ENCODE measurements at places on chromosomes 6 and 20.

- no peak for DNase-seq
These were observed 30.7 kb downstream of the MGME1 start for GRCh38 chr20:17999566-17999965.

GRCh38 chr6:121999456-122000065 lies 399.9 kb upstream of the HSF2 start:
- no peak for DNase-seq

GRCh38 chr6:4180652-4181255 lies 45.4 kb upstream of the ECI2 start:
- peak; percentile 57 for DNase-seq

GRCh38 chr6:33853736-33854135 lies 49.9 kb upstream of the MLN start:
- DNase-seq: no peak

- peak; percentile 84 for DNase-seq
These were observed 268.9 kb downstream of the CDH4 start for GRCh38 chr20:61520893-61521460.

- DNase-seq: no peak
These were observed 144.1 kb upstream of the PTCHD4 start for GRCh38 chr6:48255094-48255493.

GRCh38 chr6:28729501-28730402 lies 194.0 kb downstream of the TRIM27 start:
- DNase-seq: no peak

GRCh38 chr6:54706391-54706790 lies 140.2 kb upstream of the FAM83B start:
- no peak for DNase-seq

- DNase-seq: no peak
These were observed 26.3 kb downstream of the PRDM1 start for GRCh38 chr6:106112433-106112832.

DNA sequence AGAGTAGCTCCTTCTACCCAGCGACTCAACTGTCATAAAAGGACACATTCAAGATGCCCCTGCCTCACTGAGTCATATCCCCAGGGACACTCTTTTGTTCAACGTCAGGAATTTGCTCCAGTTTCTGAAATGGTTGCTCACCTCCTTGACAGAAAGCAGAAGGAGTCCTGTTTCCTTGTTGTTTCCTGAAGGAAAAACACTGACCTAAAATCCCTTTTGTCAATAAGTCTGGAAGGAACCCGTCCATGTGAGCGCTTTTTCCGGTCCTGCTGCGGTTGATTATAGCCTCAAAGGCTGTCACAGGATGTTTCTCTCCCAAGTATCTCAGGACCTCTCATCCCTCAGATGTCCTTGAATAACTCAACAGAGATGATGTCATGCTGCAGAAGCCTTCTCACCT lies 113.6 kb upstream of the PLEKHG1 start:
- peak; percentile 23 for DNase-seq

DNA sequence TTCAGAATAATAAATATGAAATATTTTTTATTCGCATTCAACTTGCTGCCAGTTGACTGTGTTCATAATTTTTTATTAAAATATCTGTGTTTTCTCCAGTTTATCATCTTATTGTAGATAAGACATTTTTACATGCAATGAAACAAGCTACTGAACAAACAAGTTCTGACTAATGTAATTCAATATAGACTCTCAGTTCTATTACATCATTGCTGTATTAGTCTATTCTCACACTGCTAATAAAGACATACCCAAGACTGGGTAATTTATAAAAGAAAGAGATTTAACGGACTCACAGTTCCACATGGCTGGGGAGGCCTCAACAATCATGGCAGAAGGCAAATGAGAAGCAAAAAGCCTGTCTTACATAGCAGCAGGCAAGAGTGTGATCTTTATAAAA lies 1357.7 kb upstream of the CITED2 start:
- no peak for DNase-seq

- peak; percentile 83 for DNase-seq
These were observed 60.0 kb downstream of the PRL start for GRCh38 chr6:22236626-22237414.

- DNase-seq: no peak
These were observed 70.5 kb downstream of the PHF20 start for GRCh38 chr20:35842361-35842760.

GRCh38 chr20:22430154-22430745 lies 154.1 kb downstream of the FOXA2 start:
- peak; percentile 66 for DNase-seq

- peak; percentile 80 for DNase-seq
These were observed 109.3 kb downstream of the GPX5 start for GRCh38 chr6:28634761-28635546.

DNA sequence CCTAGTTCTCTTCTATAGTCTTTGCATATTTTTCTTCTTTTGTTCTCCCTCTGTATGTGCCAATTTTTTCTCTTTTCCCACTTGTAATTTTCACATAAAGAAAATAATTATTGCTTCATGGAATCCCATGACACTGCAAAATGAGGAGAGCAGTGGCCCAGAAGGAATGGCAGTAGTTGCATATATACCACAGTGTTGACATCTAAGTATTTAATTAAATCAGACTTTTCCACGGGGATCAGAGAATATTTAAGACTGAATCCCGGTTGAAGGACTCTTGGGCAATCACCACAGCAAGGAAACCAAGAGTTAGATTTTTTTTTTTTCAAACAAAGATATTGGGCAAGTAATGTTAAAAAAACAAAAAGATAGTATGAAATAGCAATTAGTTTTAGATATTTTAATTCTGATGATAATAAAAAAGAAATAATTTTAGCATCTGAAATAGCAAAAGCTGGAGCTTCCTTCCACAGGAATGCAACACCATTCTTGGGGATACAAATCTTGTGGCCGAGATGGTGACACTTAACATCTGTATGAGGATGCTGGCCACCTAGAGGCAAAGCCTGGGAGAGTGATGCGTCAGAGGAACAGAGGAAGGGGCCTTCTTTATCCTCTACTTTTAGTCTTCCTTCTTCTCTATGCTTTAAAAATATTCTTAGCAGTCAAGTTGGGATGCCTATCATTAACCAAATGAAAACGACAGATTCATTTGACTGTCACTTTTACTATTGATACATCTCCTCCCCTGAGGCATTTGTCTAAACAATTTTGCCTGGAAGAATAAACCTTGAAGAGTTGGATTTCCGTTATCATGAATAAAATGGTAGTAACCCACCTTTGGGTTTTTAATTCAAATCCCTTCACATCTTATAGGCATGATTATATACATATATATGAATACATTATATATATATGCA lies 356.2 kb downstream of the GJA1 start:
- peak; percentile 9 for DNase-seq

GRCh38 chr6:36928547-36928918 lies 26.0 kb upstream of the PI16 start:
- no peak for DNase-seq

DNA sequence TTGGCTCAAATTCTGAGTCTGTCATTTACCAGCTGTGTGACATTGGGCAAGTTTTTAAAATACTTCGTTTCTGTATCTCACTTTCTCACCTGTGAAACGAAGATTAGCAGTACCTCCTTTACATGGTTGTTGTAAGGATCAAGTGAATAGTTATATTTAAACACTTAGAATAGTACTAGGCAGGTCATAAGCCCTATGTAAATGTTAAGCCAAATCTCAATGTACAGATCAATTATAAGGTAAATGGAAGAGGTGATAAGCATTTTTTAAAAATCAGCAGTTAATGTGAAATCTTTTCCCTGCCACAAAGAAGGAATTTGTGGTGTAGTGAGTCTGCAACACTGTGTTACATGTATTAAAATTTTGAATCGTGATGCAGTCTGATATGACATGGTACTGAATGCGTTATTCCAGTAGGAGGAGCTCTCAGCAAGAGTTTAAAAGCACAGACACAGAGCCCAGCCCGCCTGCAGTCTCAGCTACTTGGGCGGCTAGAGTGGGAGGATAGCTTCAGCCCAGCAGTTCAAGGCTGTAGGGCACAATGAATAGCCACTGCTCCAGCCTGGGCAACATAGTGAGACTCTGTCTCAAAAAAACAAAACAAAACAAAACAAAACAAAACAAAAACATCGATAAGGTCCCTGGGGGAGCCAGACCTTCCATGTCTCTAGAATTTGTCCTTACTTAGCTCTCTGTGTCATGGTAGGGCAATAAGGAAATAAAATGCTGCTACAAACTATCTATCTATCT lies 46.0 kb downstream of the GTF2H5 start:
- DNase-seq: peak; percentile 74

GRCh38 chr6:163751032-163751525 lies 336.6 kb downstream of the QKI start:
- no peak for DNase-seq

DNA sequence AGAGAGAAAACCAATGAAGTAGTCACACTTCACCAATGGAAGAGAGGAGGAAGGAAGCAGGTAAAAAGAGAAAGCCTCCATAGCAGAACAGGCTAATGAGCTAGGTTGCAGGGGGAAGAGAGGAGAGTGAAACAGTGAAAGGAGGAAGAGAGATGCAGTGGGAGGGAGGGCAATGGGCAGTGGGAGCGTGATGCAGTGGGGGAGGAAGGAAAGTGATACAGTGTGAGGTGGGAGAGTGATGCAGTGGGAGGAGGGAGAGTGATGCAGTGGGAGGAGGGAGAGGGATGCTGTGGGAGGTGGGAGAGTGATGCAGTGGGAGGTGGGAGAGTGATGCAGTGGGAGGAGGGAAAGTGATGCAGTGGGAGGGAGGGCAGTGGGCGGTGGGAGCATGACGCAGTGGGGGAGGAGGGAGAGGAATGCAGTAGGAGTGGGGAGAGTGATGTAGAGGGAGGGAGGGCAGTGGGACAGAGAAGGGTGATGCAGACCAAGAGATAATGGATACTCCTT lies 29.7 kb downstream of the COL12A1 start:
- DNase-seq: no peak

- DNase-seq: peak; percentile 57
These were observed 1.1 kb downstream of the MGME1 start for GRCh38 chr20:17969884-17970409.

GRCh38 chr6:7545316-7546019 lies 4.0 kb downstream of the DSP start:
- DNase-seq: no peak

DNA sequence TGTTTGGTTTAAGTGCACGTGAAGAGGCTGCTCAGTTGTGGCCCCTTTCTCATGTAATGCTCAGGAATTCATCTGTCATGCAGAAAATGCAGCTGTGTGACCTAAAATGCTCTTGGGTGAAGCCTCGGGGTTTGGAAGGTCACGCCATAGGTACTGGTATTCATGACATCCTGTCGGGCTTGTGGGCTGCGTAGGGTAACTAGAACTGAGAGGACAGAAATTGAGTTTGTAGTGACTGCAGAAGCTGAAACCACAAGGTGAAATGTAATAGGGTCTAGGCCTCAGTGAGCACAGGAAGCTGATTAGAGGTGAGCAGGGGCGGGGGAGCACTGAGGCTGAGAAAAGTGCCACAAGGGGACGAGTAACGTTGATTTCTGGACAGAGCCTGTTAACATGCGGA lies 128.8 kb downstream of the SOBP start:
- no peak for DNase-seq
